ENCODE measurements at places on chromosomes 6 and 20. TPM values are rescaled to one million over a fixed set of nuclear protein-coding genes. Genes with fewer than 3 reads are reported as not detected.

Gene KCNQ5
- total RNA-seq: 1.5 TPM

Gene UBE2J1
- total RNA-seq: 32.1 TPM

DNA sequence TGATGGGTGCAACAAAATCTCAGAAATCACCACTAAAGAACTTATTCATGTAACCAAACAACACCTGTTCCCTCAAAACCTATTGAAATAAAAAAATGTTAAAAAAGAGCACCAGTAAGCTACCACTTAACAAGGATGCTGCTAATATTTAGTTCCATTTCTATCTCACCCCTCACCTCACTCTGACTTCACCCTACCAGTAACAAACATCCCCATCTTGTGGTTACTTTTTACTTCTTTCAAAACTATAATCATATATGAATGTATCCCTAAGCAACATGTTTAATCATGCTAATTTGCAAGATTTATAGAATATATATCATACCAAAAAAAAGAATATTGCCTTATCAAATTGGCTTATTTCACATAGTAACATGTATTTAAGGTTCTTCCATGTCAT, 27.4 kb upstream of the SLC24A3 start:
- no peak for DNase-seq

DNA sequence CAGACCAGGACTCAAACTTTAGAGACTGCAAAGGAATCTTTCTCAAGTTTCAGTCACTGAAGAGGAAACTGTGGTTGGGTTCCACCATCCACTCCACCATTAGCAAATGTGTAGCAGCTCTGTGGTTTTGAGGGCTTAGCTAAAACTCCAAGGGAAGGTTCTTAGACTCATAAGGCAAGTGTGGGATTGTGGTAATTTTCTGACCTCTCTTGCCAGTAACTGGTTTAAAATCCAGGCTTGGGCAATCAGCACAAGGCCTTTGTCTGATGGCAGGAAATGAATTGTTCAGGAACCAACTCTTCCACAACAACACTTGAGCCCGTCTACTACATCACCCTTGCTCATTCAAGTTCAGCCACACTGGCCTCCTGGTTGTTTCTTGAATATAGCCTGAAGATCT, 68.6 kb upstream of the FBXL4 start:
- DNase-seq: no peak

GRCh38 chr6:34095741-34096140, 50.1 kb downstream of the GRM4 start:
- no peak for DNase-seq

Gene CCN2
- not detected for total RNA-seq

DNA sequence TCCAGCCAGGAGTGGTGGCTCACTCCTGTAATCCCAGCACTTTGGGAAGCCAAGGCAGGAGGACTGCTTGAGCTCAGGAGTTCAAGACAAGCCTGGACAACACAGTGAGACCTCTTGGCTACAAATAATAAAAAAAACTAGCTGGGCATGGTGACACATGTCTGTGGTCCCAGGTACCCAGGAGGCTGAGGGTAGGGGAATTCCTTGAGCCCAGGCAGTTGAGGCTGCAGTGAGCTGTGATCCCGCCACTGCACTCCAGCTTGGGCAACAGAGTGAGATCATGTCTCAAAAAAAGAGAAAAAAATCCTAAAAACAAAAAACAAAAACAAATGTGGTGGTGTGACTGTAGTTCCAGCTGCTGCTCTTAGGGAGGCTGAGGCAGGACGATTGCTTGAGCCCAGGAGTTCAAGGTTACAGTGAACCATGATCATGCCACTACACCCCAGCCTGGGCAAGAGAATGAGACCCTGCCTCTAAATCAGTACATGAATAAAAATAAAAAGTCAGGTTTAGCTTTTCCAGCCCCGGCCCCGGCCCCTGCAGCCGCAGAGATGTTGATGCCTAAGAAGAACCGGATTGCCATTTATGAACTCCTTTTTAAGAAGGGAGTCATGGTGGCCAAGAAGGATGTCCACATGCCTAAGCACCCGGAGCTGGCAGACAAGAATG, 13.5 kb upstream of the SNRPC start:
- no peak for DNase-seq

- no peak for DNase-seq
Observed at GRCh38 chr6:119620846-119621555, 271.4 kb upstream of the MAN1A1 start.

All from T-helper 17 cell (primary cell).